ENCODE measurements at places on chromosomes 1 and 21.

GRCh38 chr21:45598666-45599065, 44.9 kb upstream of the PCBP3 start:
- DNase-seq: no peak

- no peak for DNase-seq
Observed at GRCh38 chr1:149963358-149963757, 26.7 kb upstream of the MTMR11 start.

DNA sequence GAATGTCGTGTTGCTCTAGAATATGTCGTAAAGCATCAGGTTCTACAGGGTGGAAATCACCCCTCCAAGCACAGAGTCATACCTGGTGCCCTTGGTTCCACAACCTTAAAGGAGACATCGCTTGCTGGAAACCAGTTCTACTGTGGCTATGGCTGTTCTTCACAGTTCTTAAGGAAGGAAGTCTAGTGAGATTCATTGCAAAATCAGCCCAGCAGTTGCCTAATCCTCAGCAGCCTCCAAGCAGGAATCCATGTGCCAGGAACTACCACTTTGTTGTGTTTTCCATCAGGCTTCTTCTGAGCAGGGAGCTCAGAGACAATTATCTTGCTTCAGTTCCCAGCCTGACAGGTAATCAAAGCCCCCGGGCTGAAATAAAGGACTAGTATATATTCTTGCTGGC, 45.0 kb upstream of the SLC35F3 start:
- DNase-seq: no peak

DNA sequence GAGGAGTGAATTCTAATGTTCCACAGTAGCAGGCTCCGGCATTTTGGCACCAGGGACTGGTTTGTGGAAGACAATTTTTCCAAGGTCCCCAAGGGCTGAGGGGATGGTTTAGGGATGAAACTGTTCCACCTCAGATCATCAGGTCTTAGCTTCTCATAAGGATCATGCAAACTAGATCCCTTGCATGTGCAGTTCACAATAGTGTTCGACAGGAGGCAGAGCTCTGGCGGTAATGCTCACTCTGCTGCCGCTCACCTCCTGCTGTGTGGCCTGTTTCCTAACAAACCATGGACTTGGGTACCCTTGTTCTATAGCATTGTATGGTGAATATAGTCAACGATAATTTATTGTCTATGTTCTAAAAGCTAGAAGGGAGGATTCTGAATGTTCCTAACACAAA, 16.6 kb downstream of the CRNN start:
- DNase-seq: no peak

DNA sequence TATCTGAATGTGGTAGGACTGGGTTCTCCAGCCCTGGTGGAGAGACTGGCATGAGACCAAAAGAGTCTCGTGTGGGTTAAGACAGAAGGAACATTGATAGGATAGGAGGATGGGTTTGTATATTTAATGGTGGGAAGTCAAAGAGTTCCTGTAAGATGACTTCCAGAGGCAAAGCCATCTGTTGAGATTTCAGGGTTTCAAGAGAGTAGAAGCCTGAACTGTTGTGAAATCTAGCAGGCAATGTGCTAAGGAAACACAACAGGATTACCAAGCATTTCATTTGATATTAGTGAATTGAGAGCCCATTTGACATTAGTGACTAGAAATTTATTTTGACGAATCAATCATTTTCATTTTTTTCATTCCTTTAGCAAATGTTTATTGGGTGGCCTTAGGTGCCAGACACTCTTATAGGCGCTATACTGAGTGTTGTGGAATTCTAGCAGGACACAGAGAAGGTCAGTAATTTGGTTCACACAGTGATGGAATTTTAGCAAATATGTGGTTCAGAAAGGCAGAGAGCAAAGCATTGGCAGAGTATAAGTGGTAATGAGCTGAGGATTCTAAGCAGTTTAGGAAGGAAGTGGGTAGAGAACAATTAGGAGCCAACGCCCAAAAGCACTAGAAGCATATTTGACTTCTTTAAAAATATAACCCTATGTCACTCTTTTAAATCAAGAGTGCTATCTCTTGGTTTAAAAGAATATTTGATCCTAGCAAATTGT, 149.3 kb downstream of the AK5 start:
- no peak for DNase-seq

DNA sequence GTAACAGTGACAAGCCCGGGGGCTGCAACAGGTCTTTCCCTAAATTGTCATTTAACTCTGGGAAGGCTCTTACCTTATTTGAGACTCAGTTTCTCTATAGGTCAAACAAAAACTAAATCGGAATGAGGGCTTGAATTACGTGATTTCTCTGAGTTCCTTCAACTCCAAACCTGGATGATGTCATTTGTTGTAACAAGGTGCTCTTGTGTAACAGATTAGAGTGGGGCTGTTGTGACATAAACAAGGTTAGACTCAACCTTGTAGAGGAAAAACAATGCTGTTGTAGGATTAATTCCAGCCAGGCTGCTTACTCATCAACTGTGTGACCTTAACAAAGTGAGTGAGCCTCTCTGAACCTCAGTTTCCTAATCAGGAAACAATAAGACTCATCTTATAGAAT, 74.4 kb downstream of the SUSD4 start:
- no peak for DNase-seq

- DNase-seq: no peak
Observed at GRCh38 chr1:22689505-22689904, 21.1 kb upstream of the EPHB2 start.

DNA sequence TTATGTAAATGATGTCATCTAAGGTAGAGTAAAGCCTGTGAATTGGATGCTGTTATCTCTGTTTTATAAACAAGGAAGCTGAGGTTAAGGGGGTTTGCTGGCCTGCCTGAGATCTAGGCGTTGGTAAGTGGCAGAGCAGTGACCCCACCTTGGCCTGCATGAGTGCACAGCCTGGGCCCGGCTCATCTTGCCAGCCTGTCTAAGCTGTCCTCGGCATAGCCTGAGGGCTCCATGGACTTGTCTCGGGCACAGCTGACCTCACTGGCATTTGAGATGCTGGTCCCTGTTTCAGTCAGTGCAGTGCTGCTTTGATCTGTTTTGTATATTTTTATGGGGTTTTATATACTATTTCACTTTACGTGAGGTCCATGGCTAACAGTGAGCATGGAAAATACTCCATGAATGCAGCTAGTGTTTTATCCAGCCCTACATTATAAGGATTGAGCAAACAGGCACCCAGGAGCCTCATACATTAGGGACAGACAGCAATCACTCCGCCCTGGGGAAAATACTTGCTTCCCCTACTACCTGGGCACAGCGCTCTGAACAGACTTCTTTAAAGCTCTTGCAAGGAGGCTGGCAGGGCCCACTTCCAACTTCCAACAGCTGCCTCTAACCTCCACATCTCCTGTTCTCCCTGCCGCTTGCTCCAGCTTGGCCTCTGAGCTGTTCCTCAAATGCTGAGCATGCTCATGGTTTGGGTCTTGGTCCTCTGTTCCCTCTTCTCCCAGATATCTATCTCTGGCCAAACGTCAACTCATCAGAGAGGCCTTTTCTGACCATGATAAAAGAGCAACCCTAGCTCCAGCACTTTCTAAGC, 150.6 kb upstream of the HMGB4 start:
- no peak for DNase-seq

- DNase-seq: no peak
Observed at GRCh38 chr1:81758181-81758580, 42.6 kb upstream of the ADGRL2 start.

GRCh38 chr1:116934586-116935207, 25.0 kb downstream of the PTGFRN start:
- DNase-seq: no peak

GRCh38 chr1:21659924-21660326, 9.2 kb downstream of the RAP1GAP start:
- no peak for DNase-seq

- no peak for DNase-seq
Observed at GRCh38 chr1:171280599-171280998, 32.3 kb downstream of the FMO1 start.

DNA sequence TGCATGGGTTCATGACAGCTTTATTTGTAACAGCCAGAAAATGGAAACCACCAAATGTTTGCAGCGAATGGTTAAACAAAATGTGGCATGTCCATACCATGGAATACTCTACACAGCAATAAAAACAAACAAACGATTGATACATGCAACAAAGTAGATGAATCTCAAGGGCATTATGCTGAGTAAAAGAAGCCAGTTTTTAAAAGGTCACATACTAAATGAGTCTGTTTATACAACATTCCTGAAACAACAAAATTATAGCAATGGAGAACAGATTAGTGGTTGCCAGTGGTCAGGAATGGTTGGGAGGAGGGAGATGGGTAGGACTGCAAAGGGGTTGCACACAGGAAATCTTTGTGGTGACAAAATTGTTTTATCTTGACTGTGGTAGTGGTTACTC, 202.4 kb upstream of the UBE2U start:
- no peak for DNase-seq

GRCh38 chr1:190101756-190102155, 375.9 kb downstream of the BRINP3 start:
- no peak for DNase-seq

DNA sequence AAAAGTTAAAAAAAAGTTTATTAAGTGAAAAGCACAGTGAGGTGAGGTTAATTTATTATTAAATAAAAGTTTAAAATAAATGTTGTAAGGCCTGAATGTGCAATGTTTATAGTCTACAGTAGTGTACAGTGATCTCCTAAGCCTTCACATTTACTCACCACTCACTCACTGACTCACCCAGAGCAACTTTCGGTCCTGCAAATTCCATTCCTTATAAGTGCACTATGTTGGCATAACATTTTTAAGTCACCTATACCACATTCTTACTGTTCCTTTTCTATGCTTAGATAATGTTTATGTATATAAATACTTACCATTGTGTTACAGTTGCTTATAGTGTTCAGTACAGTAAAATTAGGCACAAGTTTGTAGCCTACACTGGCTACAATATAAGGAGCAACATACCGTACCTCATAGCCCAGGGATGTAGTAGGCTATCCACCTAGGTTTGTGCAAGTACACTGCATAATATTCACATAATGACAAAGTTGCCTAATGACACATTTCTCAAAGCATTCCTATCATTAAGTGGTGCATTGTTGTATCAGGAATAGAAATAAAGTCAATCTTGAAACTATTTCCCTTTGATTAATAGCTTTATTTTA, 426.5 kb upstream of the BRINP3 start:
- DNase-seq: no peak

GRCh38 chr1:150576794-150577556, 2.4 kb downstream of the MCL1 start:
- DNase-seq: no peak

DNA sequence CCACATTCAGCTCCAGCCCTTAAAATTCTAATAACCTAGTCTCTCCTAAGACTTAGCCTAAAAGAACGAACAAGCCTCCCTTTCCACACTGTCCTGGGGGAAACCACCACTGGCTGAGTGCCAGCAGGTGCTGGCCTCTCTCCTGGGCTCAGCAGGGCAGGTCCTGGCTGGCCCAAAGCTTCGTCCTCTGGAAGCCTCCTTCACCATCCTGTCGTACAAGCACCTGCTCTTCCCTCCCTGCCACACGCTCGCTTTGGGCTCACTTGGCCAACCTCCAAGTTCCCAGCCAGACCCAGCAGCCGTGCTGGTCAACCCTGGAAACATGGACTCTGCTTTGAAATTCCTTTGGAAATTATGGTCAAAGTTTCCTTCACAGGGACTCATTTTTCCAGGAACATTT, 58.2 kb upstream of the SLC25A33 start:
- DNase-seq: no peak

DNA sequence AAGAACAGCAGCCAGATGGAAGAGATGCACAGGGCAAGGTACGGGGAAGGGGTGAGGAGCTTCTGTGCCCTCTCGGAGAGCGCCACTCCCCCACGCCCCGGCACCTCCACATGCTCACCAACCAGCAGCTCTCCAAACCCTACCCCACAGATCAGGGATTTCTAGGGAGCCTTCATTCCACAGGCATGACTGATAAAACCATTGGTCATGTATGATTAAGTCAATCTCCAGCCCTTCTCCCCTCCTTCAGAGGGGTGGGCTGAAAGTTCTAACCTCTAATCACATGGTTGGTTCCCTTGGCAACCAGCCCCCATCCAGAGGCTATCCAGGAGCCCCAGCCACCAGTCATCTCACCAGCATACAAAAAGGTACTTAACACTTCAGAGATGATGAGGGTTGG, 144.7 kb downstream of the TGFBR3 start:
- DNase-seq: no peak

- DNase-seq: no peak
Observed at GRCh38 chr21:33124889-33125288, 54.9 kb downstream of the OLIG1 start.

DNA sequence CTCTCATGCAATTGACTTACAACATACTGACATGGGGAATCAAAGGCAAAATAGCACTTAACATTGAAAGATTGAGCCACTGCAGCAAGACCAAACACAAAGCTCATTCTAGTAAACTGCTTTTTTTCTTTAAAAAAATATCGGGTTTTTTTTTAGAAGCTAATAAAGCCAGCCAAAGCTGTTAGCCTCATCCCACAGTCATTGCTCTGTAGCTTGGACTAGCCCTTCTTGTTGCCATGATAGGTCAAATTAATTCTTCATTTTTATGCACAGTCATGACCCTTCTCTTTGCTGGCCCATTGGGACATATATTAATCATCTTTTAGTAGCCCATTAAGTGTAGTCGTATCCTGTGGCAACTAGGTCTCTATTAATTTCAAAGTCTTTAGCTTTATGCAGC, 231.3 kb downstream of the ADGRL2 start:
- DNase-seq: no peak

DNA sequence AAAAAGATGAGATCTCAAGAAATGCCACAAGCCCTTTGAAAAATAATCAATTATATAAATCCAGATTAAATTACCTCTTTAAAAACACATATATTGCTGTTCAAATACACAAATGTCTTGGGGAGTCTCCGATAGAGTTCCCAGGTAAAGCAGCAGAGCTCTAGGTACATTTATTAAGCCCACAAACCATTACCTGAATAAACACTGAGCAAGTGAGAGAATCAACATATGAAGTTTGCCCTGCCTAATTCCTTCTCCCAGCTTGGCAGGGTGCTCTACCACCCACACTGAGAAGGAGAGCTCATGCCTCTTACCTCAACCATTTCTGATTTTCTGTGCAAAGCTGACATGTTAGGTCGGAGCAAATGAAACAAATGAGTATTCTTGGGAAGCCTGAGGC, 402.4 kb downstream of the KCNH1 start:
- no peak for DNase-seq

DNA sequence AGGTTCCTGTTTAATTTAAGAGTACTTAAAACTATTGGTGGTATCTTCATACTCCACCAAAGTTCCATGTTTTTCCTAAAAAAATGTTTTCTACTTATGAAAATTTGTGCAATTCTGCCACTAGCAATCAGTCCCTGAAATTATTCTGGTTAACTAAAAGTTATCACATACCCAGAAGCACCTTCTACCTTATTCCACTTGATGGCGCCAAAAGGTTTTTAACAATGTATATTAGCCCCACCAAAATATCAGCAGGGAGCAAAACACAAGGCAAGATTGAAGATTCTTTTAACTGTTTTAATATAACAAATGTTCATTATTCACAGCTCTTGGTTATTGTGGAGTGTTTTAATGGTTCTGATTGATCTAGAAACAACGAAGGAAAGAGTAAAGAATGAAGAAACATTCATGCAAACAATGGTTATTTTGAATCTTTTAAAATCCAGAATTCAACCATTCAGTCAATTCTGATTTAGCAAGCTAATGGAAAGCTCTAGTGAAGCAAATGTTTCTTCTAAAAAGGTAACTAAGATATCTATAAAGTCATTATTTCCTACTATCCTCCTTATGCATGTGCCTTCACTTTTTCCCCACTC, 67.2 kb downstream of the TTLL7 start:
- no peak for DNase-seq

- no peak for DNase-seq
Observed at GRCh38 chr1:53967409-53968124, 21.4 kb downstream of the LRRC42 start.

GRCh38 chr1:176517484-176517883, 54.5 kb downstream of the PAPPA2 start:
- DNase-seq: no peak
